OCI-LY7 (cell line): ENCODE measurements at places on chromosomes 12 and 14. TPM values are rescaled to one million over a fixed set of nuclear protein-coding genes. Genes with fewer than 3 reads are reported as not detected.

- DNase-seq = no peak
These were observed 60.8 kb downstream of the TNFAIP2 start for GRCh38 chr14:103184046-103184445.

BMP4 gene
- not detected in 2 replicates for total RNA-seq

- DNase-seq = no peak
These were observed 39.6 kb downstream of the CFAP251 start for GRCh38 chr12:121957861-121958515.

- DNase-seq = no peak
These were observed 135.4 kb upstream of the RPH3A start for GRCh38 chr12:112656141-112656540.

SDR9C7 gene
- total RNA-seq = not detected in 2 replicates

DNA sequence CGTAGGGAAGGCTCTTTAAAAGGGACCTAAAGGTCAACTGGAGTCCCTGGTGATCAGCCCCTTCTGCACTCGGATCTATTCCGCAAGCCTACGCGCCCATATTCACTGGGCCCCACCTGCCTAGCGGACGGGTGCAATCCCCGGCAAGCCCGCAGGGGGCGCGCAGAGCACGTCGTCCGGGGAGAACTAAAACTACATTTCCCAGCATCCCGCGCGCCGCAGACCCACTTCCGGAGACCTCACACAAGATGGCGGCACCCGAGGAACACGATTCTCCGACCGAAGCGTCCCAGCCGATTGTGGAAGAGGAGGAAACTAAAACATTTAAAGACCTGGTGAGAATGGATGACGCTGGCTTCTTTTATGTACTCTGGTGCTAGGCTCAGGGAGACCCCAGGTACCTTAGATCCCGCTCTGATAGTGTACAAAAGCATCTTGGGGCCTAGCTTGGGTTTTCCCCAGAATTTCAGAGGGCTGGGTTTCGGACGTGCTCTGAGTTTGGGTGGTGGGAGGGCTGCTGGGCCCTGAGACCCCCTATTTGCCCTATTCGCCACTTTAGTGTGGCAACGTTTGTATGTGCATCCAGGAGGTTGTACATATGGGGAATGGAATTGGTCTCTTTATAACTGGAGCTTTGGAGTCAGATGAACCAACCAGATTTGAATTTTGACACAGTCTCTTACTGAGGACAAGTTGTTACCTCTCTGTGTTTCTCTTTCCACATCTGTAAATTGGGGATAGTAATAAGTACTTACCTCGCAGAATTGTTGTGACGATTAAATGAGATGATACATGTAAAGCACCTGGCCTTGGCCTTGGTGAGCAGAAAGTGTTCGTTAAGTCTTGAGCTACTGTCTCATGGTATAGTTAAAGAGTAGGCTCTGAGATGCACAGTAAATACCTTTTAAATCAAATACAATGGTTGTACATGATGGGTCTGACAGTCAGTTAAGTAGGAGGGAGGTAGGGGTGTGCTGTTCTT is at the start of gene DDX47:
DDX47 (plus strand) TSS at position 227 of the 982 bp plus-strand sequence; CDS start at position 249, 22 bp downstream.
- peak; percentile 91 for DNase-seq

GRCh38 chr14:56008150-56008549 is 110.1 kb upstream of the PELI2 start:
- no peak for DNase-seq

DNA sequence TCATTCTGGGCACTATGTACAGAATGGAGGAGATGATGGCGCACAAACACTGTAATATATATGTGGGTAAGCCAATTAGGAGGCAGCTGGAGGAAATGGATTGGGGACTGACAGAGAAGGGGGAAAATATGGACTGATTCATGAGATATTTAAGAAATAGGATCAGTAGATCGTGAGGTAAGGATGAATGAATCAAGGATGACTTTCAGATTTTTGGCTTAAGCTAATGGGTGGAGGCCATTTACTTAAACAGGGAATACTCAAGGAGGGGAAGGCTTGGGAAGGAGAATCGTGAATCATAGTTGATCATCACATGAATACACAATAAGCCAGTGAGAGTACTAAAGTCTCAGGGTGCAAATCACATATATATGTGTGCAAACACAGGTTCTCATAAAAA is 11.2 kb upstream of the GNPNAT1 start:
- no peak for DNase-seq

CMA1 gene
- not detected in 2 replicates for total RNA-seq

GRCh38 chr12:113647048-113647447 is 175.4 kb upstream of the LHX5 start:
- peak; percentile 3 for DNase-seq

DNA sequence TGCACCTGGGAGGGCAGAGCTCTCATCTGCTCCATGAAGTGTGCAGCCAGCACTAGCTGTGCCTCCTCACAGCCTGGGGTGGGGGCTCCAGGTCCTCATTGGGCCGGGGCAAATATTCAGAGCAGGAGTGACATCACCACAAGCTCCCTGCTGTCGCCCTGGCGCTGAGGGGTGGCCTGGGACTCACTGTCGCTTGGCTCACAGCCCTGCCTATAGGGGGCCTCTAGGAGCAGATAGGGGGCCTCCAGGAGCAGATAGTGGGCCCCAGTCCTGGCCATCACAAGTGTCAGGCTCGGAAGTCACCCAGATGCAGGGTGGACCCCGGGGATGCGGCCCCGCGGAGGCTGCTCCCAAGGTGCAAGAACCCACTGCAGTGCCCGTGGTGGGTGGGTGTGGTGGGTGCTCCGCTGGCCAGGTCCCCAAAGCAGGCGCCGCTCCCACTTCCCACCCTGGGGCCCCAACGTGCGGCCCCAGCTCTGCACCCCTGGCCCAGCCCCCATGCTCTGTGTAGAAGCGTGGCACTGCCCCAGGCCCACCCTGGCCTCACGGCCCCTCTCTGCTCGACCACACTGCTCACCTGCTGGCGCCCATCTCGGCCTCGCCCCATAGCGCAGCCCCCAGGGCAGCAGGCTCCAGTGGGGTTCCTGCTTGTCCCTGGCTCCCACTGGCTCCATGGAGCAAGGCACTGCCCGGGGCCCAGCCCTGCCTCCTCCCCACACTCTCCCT is 18.0 kb downstream of the SYNJ2BP start:
- no peak for DNase-seq

DNA sequence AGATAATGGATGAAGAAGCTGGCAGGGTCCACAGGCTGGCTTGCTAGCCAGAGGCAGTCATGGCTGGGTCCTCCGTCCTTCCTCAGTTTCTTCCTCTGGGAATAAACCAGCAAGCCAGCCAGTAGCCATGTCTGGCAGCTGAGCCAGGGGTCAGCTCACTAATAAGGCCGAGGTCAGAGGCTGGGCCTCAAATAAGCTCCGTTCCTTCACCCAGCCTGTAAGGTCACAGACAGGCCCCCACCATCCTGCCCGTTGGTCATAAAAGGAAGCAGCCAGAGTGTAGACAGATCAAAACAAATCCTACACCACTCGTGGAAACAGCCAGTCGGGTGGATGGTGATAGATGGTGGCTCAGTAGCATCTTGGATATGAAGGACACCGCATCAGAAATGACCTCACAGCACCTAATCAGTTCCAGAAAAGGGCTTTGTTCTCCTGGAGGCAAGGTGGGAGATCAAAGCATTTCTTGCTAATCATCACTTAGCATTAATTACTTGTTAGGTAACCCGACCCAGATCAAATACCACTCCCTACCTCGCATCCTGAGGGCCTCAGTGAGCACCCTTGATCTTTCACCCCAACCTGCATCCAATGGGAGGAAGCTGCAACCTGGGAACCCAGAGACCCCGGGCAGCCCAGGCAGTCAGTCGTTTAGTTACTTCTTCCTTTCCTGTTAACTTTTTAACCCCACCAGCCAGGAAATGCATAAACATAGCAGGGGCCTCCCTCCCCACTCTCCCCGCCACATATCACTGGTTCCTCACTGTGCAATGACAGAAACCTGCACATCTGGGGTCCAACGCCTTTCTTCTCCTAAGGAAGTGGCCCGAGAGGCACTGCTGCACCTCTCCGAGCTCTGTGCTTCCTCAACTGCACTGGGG is 90.2 kb downstream of the KDM2B start:
- DNase-seq = peak; percentile 86

DNA sequence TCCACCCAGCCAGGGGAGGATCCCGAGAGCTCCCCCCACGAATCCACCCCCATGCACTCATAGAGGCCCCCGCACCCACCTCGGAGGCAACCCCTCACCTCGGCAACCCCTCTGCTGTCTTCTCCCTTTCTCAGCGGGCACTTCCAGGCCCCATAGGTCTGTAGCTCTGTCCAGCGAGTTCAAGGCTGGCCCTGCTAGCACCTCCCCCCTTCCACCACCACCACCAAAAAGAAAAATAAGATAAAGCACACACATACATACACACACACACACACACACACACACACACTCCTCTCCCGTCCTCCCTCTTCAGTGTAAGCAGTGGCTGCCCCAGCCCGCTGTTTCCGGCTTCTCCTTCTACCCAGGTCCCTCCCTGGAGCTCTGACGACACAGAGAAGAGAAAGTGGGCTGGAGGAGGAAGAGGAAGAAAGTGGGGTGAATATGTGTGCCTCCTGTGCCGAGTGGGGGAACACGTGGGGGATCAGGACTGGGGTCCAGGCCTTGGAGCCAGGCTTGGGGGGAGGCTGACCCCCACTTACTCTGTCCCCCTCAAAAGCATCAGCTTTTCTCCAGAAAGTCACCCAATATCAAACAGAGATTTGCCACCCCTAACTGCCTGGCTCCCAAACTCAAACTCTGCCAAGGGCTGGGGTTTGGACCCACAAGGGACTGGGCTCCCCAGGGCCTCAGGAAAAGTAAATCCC is at the start of gene STAT6:
STAT6 (minus strand) TSS at position 332 of the 704 bp plus-strand sequence. CDS start 3,084 bp downstream, outside the sequence.
- peak; percentile 89 for DNase-seq

PRH2 gene
- not detected in 2 replicates for total RNA-seq

DNA sequence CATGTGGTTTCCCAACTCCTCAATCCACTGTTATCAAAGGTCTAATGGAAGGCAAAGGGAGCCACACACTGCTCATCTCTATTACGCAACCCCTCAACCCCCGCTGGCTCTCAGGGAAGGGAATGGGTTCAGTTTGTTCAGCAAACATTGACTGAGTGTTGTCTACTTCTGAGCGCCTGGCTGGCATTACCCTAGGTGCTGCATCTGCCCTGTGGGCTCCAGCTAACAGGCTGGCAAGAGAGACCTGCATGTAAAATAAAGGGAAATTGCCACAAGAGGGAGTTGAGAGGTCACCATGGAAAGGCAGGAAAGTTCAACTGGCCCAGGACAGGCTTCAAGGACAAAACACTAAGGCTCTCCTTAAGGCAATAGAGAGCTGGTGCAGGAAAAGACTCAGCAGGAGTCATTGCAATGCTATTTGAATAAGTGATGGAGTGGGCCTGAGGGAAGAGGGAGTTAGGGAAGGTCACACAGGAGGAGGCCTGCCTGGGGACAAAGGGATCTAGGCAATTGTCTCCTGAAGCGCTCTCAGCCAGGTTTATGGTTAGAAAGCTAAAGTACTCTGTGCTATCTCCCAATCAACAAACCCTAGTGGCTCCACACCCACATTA is 5.5 kb upstream of the ZNF740 start:
- peak; percentile 38 for DNase-seq

DNA sequence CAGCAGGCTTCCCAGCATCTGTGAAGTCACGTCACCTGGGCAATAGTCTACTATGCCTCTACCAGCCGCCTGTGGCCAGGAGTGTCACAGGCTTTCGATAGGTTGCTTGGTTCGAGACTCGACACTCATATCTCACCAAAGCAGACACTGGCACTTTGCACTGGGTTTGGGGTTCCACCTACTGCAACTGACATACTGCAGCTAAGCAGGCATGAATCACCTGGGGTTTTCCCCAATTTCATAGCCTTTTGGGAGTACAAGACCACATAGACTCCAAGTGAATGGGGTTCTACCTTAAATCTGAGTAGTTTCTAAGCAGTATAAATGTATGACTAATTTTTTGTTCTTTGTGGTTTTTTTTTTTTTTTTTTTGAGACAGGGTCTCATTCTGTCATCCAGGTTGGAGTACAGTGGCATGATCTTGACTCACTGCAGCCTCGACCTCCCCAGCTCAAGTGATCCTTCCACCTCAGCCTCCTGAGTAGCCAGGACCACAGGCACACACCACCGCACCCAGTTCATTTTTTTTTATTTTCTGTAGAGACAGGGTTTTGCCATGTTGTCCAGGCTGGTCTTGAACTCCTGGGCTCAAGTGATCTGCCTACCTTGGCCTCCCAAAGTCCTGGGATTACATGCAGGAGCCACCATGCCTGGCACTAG is 32.1 kb downstream of the DMAC2L start:
- DNase-seq = no peak

- DNase-seq = no peak
These were observed 2.7 kb downstream of the PPP4R4 start for GRCh38 chr14:94176808-94177207.

DNA sequence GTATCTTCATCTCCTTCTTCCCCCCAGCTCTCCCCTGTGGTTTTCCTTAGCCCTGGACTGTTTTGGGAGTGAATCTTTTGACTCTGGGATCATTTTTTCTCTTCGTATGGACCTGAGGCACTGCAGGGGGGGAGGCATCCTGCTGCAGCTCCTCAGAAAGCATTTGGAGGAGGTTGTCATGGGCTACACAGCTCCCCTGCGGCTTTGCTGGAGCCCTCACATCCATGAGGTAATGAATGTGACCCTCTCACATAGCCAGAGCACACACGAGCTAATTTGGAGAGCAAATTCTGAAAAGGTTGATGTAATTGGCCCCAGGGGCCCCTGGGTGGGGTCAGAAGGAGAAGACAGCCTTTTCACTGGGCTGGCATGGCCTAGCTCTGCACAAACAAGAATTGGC is 110.9 kb downstream of the PAH start:
- no peak for DNase-seq

- no peak for DNase-seq
These were observed 79.1 kb upstream of the EEA1 start for GRCh38 chr12:93008044-93008778.

DNA sequence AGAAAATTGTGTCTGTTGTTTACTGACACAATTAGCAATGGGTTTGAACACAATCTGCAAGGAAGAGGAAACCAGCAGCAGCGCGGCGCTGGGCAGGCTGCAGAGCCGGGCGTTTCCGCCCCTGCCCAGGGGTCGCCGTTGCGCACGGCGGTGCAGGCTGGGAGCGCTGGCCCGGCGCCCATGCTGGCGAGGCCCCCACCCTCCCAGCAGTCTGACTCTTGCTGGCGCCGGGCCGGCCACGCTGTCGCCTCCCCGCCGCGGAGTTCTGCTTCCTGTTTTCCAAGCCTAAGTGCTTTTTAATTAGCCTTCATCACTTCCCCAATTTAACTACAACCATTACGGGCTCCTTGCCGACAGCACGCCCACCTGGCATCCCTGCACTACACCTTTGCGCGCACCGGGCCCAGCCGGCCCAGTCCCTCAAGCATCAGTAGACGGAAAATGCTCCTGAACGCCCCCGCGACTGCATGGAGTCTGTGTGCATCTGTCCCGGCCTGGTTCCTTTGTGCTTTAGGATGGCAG is 212.1 kb downstream of the GXYLT1 start:
- DNase-seq = peak; percentile 72

MYH6 gene
- total RNA-seq = not detected in 2 replicates

MYF5 gene
- total RNA-seq = not detected in 2 replicates

DNA sequence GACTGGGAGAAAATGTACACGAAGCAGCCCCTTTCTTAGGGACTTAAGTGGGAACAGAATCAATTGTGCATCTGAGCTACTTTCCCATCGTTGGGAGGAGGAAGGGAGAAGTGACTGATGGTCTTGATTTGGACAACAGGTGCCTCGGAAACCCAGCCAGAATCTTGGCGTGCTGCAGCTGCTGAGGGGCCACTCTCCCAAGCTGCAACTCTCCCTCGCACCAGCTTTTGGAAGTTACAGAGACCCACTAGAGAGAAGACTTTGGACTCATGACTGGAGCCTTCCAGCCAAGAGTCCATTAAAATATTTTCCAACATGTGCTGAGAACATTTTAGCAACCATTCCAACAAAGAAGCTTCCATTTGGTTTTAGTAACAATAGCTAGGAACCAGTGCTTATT is 52.3 kb downstream of the GNS start:
- no peak for DNase-seq

- DNase-seq = peak; percentile 34
These were observed 170.7 kb downstream of the ESRRB start for GRCh38 chr14:76546426-76547221.

DTX1 gene
- 510 and 535 TPM in 2 replicates for total RNA-seq
